ENCODE measurements at places on chromosomes 5 and 9.
A peak's percentile ranks its signal among the peaks of the same experiment; 100 is the strongest.

DNA sequence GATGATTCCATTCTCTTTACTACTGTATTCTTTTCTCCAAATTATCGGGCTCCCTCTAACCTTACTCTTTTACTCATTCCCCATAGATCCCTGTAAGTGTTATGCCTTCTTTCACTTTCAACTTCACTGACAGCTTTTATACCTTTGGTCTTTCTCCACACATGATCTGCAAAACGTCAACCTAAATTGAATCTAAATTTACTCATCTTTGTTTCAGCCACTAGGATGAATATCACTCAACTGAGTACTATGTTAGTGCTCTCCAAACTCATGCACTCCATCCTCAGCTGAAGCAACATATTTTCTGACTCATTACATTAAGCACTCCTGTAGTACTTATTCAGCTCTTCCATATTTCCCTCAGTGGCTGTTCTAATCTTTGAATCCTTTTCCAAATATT lies 133.4 kb downstream of the ADAMTS19 start:
- no peak for DNase-seq

DNA sequence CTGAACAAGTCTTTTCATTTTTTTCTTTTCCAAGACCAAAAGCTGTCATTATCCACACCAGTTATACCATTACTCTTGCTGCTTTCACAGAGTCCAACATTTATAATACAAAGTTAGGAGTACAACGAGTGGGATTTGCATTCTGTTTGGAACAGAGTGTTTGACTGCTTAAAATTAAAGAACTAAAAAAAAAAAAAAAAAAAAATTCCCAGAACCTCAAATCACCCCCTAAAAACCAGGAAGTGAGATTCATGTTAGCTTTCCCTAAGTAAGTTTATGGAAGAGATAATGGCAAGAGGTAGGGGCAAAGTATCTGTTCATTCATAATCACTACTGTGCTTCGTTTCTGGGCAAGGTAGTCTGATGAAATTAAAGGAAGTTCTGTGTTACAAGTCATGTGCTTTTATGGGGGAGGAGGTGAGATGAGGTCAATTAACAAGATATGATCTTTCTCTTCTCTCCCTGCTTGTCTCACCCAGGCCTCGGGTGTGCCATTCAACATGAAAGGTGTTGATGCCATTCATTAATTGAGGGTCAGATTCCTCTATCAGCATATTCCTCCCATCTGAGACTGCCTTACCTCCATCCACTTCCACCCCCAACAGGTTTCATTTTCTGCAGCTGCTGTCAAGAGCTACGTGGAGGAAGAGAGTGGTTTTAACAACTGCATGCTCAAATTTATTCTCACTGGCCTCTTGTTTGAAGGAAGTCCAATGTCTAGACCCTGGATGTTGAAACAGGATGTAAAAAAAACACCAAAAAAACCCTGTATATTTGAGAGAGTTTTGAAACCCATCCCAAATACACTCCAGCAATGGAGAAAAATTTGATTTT lies 58.1 kb downstream of the MARCHF3 start:
- DNase-seq = peak; percentile 19

- DNase-seq = no peak
Measured at GRCh38 chr9:14478175-14479162, 164.5 kb upstream of the NFIB start.

- DNase-seq = no peak
Measured at GRCh38 chr5:104412649-104413240, 850.2 kb upstream of the NUDT12 start.

GRCh38 chr9:133774799-133775198 lies 36.6 kb upstream of the SARDH start:
- no peak for DNase-seq

DNA sequence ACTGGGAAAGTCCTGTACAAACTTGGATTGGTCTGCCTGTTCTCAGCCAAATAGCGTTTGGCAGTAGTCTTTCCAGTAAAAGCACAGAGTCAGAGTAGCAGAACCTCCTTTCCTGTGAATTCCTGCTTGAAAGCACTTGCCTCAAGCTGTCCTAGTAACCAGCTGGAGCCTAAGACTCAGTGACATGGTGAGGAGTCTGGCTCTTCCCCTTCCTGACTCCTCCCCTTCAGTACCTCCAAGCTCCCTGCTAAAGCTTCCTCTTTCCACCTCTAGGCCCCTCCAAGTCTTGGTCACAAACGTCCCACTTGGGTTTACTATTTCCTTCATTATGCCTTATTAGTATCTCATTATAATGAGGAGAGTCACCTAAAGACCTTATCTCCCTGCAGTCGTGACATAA lies 21.4 kb upstream of the FAM81B start:
- no peak for DNase-seq

DNA sequence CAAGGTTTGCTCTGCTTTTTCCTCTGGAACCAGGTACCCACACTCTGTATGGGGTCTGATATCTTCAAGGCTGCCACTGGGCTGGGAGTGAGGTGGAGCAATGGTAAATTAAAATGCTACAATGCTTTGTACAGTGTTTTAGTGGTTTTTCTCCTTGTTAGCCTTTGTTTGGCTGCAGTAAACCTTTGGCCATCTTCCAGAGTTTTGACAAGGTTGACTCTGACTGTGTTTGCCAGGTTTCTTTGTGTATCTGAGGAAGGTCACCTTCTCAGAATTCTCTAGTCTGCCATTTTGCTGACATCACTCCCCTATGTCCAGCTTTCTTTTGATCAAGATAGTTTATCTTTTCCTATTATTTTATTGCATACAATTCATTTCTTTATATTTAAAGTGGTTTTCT lies 11.2 kb downstream of the SPATA31D1 start:
- DNase-seq = no peak

DNA sequence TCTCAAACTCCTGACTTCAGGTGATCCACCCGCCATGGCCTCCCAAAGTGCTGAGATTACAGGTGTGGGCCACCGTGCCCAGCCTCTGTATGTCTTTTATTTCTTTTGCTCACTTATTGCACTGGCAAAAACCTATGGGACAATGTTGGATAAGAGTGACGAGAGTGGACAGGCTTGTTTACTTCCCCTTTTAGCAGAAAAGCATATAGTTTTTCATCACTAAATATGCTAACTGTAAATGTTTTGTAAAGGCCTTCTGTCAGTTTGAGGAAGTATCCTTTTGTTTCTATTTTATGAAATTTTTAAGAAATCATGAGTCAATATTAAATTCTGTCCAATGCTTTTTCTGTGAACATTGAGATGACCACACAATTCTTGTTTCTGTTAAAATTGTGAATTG lies 103.3 kb downstream of the AUH start:
- no peak for DNase-seq

- DNase-seq = peak; percentile 9
Measured at GRCh38 chr9:116687754-116688135, 640 bp downstream of the TRIM32 start.

DNA sequence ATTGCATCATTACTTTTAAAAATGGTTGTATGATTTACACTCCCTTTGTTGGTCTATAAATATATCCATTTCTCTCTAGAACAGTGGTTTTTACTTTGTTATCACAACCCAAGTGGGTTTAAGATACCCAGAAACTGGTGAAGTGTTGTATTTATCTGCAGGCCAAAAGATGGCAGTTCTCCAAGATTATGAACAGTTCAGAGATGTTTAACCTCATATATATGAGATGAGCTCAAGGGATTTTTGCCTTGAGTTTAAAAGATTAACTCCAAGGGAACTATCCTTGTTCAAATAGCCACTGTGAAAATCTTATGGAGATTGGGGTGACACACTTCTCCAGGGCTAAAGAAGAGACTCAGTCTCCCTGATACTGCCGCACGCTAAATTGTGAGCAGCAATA lies 572.6 kb downstream of the TLE4 start:
- DNase-seq = no peak

GRCh38 chr5:149675610-149676201 lies 54.4 kb upstream of the PPARGC1B start:
- no peak for DNase-seq

DNA sequence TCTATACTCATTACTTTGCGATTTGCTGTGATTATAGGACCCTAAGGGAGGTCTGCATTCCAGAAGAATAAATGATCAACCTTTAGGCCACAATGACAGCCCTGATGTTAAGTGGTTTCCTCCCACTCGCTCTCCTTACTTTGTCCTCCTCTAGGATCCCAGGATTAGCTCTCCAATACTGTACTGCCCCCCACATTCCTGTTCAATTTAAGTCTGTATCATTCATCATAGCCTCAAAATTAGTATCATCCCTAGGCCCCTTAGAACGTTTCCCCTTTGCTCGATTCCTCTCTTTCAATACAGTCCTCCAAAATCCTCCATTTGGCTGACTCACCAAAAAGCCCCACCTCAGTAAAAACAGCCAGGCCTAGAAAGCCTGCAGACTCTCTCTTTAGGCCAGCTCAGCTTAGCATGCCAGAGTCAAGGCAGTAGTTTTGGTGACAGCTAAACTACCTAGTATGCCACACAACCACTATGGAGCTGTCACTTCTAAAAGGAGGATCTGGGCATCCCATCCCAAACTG lies 24.4 kb downstream of the RNF145 start:
- DNase-seq = peak; percentile 60

DNA sequence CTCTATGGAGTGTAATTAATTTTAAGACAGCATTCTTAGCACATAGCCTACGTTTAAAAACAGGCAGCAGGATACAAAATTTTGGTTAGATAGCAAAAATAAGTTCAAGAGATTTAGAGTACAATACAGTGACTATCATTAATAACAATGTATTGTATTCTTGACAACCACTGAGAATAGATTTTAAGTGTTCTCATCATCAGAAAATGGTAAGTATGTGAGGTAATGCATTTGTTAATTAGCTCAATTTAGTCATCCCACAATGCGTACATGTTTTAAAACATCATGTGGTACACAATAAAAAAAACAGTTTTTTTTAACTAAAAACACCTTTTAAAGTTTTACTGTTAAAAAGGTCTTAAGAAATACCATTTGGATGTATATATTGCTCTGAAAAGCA lies 94.2 kb downstream of the MUSK start:
- DNase-seq = no peak

GRCh38 chr9:107546859-107547258 lies 57.3 kb upstream of the KLF4 start:
- no peak for DNase-seq

DNA sequence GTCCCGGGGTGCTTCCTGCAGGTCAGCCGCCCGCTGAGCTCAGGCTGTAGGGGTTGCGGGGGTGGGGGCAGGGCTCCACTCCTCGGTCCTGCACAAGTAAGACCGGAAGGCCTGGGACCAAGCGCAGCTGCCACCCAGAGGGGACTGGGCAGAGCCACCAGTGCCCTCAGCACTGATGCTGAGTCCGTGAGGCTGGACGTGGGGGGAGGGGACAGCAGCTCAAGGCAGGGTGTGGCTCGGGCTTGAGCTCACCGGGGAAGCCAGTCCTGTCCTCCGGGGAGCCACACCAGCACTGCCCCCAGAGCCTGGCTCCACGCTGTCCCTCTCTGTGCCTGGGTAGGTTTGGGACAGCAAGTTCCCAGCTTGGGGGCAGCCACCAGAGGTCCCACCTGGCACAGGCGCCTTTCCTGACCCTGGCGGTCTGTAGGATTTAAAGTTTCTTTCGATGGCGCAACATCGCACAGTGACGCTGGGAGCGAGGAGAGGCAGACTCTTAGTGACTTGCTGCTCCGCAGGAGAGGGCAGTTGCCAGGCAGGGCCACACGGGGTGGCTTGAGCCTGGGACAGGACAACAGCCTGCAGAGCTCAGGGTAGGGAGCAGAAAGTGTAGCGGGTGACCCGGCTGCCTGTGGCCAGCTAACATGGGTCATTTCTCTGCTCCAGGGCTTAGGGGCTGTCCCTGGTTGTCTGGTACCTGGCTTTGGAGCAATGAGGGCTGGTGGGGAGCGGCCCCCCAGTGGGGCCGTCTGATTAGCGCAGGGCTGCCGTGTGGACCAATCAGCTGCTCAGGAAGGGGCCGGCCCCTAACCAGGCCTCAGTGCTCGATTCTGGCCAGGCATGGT lies 5.7 kb downstream of the LCN1 start:
- DNase-seq = no peak

All from activated CD4-positive, alpha-beta T cell treated with anti-CD3 and anti-CD28 coated beads for 48 hours (primary cell).